ENCODE measurements at places on chromosomes 7 and 10. TPM values are rescaled to one million over a fixed set of nuclear protein-coding genes. Genes with fewer than 3 reads are reported as not detected.

PRSS37 gene
- not detected for polyA plus RNA-seq

ZNF775 gene
- polyA plus RNA-seq = 4.3 TPM

FAM131B gene
- polyA plus RNA-seq = 0.22 TPM

CYP51A1 gene
- polyA plus RNA-seq = 5.8 TPM

OPALIN gene
- polyA plus RNA-seq = not detected

HOXA9 gene
- polyA plus RNA-seq = not detected

STN1 gene
- polyA plus RNA-seq = 16.5 TPM

CYP17A1 gene
- polyA plus RNA-seq = 0.14 TPM

FANK1 gene
- polyA plus RNA-seq = 1.2 TPM

CYP2C8 gene
- 0.07 TPM for polyA plus RNA-seq

OR2A1 gene
- not detected for polyA plus RNA-seq

RAPGEF5 gene
- polyA plus RNA-seq = 5.7 TPM

ANXA8 gene
- 0.09 TPM for polyA plus RNA-seq

CHST15 gene
- 1.3 TPM for polyA plus RNA-seq

GALNT17 gene
- 15.1 TPM for polyA plus RNA-seq

DYNC1I1 gene
- polyA plus RNA-seq = 6.4 TPM

P4HA1 gene
- 20.8 TPM for polyA plus RNA-seq

BTBD16 gene
- 0.29 TPM for polyA plus RNA-seq

EBLN1 gene
- not detected for polyA plus RNA-seq

ATRNL1 gene
- 0.07 TPM for polyA plus RNA-seq

MEIG1 gene
- polyA plus RNA-seq = 0.23 TPM

RBM17 gene
- 58.6 TPM for polyA plus RNA-seq

COL26A1 gene
- polyA plus RNA-seq = 0.07 TPM

CTAGE15 gene
- polyA plus RNA-seq = 0.01 TPM

LHFPL3 gene
- polyA plus RNA-seq = not detected

HOXA7 gene
- not detected for polyA plus RNA-seq

SLC26A3 gene
- not detected for polyA plus RNA-seq

STEAP2 gene
- polyA plus RNA-seq = 5.0 TPM

CTAGE4 gene
- polyA plus RNA-seq = 0.59 TPM

PILRA gene
- 2.9 TPM for polyA plus RNA-seq

AKR1B15 gene
- not detected for polyA plus RNA-seq

DAGLB gene
- polyA plus RNA-seq = 7.3 TPM

PRLHR gene
- not detected for polyA plus RNA-seq

SORCS3 gene
- polyA plus RNA-seq = 0.01 TPM

CACNB2 gene
- 8.9 TPM for polyA plus RNA-seq

CLDN3 gene
- polyA plus RNA-seq = not detected

AGR2 gene
- polyA plus RNA-seq = not detected

FAM25G gene
- not detected for polyA plus RNA-seq

GNAT3 gene
- not detected for polyA plus RNA-seq

ERVW-1 gene
- 0.15 TPM for polyA plus RNA-seq

PKD2L1 gene
- polyA plus RNA-seq = not detected

NEUROD6 gene
- not detected for polyA plus RNA-seq

CC2D2B gene
- 1.7 TPM for polyA plus RNA-seq

MARVELD1 gene
- 5.0 TPM for polyA plus RNA-seq

ARHGEF5 gene
- polyA plus RNA-seq = 0.80 TPM

FAM149B1 gene
- polyA plus RNA-seq = 27.0 TPM

NEUROG3 gene
- not detected for polyA plus RNA-seq

EMX2 gene
- 0.59 TPM for polyA plus RNA-seq

ST8SIA6 gene
- polyA plus RNA-seq = 1.8 TPM

INSYN2A gene
- polyA plus RNA-seq = not detected

TMEM213 gene
- polyA plus RNA-seq = not detected

RAB19 gene
- not detected for polyA plus RNA-seq

Measured in heart right ventricle (tissue), 16 donors.